ENCODE measurements at places on chromosomes 1 and 21.

- DNase-seq, result no peak
Observed at GRCh38 chr1:230772457-230773395, 25.5 kb downstream of the CAPN9 start.

DNA sequence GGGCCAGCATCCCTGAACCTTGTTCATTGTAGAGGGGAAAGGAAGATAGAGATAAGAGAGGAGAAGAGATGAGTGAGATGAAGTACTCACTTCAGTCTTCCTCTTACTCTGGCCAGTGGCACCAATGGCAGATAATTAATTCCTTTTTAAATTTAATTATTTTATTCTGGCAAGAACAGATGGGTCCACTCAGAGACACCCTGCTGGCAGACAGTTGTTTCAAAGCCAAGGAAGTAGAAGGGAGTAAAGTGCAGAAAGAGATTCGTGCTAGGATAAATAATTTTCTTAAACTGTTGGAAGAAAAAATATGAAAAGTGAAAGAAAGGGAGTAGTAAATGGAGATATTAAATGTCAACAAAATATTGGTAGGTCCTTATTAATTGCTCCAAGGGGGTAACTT is 7.7 kb upstream of the GJA5 start:
- DNase-seq, result no peak

DNA sequence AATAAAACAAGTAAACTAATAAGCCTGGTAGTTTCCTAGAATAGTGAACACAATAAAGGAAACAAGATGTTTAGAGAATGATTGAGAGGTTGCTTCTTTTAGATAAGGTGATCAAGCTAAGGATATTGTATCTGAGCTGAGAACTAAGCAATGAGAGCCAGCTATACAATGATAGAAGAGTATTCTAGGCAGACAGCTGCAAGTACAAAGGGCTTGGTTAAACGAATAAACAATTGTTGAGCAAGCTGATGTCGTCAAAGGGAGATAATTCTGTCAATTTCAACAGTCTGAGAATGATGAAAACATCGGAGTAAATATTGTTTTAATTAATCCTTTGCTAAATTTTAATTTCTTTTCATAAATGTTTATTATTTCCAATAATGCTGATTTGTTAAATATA is 5.5 kb upstream of the FH start:
- no peak for DNase-seq

- DNase-seq, result no peak
Observed at GRCh38 chr1:2501041-2501819, 25.1 kb downstream of the PLCH2 start.

DNA sequence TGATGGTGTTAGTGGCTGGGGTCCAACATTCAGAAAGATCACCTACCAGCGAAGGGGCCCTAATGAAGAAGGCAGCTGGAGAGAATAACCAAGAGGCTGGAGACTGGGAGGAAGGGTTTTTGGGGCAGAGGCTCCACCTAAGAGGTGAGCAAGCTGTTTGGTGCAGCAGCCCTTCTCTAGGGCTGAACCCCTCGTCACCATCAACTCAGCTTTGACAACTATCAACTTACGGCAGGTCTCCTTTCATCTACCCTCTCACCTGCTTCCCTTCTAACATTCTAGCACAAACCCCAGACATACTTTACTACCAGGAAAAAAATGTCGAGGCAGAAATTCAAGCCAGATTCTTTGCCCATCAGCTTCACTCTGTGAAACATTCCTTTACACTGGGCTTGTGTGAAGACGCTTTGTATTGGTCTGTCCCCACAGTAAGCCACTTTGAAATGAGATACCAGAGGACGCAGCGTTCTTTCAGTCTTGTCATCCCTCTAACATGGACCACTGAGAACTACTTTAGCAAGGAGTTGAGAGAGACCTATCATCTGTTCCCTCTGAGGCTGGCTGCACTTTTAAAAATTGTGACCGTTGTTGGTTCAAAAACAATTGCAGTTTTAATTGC is 84.6 kb downstream of the RAVER2 start:
- DNase-seq, result no peak

DNA sequence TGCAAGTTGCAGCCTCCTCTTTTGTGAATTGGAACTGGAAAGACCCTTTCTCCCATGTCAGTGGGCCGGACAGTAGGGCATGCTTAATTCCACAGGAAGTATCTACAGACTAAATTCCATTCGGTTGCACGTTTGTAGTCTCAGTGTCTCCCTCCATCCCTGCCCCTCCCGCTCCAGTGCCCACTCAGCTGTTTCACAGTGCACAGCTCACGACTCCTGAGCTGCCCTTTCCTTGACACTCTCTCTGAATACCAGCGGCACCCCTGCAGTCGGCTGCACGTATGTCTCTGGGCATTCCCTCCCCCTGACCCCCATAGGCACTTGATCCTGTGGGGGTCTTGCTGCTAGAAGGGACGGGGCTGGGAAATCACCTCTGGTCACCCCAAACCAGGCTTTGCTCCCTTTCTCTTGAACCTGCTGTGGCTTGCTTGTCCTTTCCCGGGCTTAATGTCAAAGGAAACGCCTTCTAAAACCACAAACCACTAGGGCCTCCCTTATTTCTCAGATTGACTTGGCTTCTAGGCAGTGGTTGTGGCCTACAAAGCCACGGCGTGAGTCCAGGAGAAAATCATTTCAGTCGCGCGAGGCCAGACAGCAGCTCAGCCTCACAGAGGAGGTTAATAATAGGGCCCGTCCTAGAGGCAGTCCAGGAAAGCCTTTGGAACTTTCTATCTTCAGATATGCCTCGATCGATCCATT is 365.3 kb upstream of the PROX1 start:
- DNase-seq, result no peak

GRCh38 chr1:37878071-37878470 is 18.7 kb upstream of the MTF1 start:
- DNase-seq, result no peak

DNA sequence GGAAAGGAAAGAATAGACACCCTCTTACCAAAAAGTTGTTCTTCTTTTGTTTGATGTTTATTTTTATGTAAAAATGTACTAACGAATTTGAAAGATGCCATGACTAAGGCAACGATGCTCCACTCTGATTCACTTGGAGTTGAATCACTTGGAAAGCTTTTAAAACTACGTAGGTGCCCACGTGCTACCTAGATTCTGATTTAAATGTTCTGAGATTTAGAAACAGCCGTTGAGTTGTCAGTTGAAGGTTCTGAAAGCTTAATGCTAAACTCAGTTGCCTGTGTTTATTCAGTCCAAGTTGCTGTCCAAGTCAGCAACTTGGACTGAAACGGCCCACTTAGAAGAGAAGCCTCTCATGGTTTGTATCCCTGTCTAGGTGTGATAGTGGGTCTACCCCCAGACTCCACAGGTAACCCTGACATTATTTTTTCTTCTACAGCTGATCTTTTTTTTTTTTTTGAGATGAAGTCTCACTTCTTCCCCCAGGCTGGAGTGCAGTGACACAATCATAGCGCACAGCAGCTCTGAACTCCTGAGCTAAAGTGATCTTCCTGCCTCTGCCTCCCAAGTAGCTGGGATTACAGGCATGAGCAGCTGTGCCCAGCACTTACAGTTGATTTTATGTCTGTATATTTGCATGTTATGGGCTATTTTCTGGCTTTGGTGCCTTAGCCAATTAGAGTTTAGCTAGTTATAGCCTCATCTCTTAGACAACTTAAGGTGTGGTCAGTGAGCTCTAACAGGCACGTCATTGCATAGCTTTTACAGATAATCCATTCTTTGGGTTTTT is 1.4 kb upstream of the VAMP4 start:
- DNase-seq, result no peak

DNA sequence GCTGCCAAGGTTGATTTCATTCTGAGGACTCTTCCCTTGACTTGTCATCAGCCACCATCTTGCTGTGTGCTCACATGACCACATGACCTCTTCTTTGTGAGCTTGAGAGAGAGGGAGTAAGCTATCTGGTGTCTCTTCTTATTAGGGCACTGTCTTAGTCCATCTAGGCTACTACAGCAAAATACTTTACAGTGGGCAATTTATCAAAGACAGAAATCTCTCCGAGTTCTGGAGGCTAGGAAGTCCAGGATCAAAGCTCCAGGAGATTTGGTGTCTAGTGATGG is 11.9 kb upstream of the RPS6KA1 start:
- DNase-seq, result no peak

- no peak for DNase-seq
Observed at GRCh38 chr1:228304766-228305395, 97.0 kb downstream of the OBSCN start.

DNA sequence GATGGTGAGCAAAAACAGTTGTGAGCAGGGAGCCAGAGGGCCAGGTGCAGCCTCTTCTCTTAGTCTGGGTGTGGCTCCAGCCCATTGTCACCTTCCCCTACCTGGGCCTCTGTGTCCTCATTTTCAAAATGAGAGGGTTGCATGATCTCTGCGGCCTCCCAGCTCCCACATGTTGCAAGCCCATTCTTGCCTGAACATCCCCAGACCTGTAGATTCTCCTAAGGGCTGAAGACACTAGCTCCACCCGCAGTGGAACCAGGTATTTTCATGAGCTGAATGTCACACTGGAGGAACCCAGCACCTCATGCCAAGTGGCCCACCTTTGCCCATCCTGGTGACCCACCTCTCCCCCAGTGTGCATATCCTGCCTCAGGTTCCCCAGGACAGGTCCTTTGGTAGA is 12.3 kb downstream of the IKBKE start:
- DNase-seq, result no peak

- DNase-seq, result no peak
Observed at GRCh38 chr1:48530727-48531351, 58.8 kb upstream of the SPATA6 start.

DNA sequence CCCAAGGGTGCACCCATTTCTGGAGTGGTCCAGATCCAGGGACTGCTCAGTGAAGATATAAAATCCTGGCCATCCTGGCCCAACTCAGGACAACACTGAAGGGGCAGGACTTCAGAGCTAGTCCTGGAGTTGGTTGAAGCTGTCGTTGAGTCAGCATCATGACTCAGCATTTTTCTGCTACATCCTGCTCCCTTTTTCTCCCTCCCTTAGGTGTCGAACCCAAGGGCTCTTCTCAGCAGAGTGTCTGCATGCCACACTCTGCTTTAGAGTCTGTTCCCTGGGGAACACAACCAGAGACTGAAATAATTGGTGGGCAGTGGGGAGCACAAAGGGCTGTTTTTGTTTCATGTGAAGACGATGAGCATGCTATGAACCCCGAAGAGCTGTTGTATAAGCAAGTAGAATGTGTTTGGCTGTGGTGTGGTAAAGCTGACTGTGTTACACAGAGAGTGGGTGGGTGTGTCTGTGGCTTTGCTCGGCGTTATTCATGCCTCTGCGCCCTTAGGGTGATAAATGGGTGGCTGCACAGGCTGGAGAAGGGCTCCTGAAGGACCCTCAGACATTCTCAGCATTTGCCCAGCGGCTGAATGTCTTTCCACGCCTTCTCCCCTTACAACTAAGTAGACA is 167.2 kb downstream of the CYYR1 start:
- DNase-seq, result no peak

GRCh38 chr1:190759807-190760206 is 282.1 kb upstream of the BRINP3 start:
- DNase-seq, result no peak

- no peak for DNase-seq
Observed at GRCh38 chr1:226447932-226448665, 40.2 kb upstream of the PARP1 start.

- DNase-seq, result no peak
Observed at GRCh38 chr1:58249737-58250586, 296.6 kb downstream of the OMA1 start.

- DNase-seq, result no peak
Observed at GRCh38 chr1:233217832-233218231, 77.7 kb downstream of the PCNX2 start.

GRCh38 chr1:2627746-2628145 is 5.1 kb downstream of the MMEL1 start:
- no peak for DNase-seq

GRCh38 chr1:223811634-223812101 is 34.1 kb downstream of the TP53BP2 start:
- DNase-seq, result no peak

DNA sequence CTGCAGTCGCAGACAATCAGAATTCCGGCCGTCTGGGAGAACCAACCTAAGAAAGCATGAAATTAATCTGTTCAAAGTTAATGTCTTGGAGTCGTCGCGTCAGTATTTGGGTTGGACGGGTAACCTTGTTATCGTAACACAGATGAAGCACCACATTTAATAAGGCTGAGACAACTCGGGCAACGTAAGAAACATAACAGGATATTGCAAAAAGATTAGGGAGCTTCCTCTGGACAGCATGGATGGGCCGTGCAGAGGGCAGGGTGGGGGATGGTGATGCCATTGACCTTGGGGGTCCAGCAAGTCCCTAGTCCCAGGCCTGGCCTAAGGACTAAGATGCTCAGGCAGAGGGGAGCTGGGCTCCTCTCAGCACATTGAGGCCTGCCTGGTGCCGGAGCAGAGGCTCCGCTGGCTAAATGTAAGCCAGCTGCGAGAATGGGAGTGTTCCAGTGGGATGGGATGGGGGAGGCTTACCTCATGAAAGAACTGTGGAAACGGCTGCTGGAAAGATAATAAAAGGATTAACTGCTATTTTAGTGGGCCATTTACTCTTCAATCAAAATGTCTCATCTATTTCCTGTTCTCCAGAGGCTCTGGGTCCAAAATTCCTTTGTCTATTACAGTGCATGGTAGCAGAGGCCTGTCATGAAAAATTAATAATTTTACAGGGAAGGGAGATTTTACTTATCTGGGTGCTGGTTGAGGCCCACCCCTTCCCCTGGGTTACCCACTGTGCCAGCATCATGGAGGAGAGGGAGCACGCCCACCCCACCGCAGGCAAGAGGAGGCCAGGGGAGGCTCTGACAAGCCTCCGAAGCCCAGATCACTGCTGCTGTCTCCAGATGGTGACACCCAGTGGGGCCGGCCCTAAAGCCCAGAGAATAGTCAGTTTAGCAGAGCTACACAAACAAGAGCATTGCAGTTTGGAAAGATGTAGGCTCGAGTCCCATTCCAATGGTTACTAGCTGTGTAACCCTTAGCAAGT is 131.6 kb downstream of the DMRTB1 start:
- DNase-seq, result no peak

DNA sequence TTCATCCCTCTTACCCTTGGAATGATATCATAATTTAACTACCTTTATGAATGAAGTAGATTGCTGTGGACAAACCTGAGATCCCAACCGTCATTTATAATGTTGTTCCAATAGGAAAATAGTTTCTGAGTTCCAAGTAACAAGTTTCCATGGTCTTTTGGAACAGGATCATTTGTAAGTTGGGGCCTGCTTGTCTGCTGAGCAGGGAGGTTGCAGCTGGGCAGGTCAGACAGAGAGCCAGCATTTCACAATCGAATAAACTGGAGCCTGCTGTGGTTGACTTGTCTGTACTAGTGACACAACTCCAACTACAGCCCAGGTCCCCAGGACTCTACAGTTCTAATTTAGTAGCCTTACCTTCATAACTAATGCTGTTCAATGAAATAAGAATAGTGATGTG is 18.6 kb upstream of the RALGPS2 start:
- no peak for DNase-seq

- DNase-seq, result no peak
Observed at GRCh38 chr1:8746554-8746953, 70.9 kb downstream of the RERE start.

- DNase-seq, result no peak
Observed at GRCh38 chr1:239262538-239262937, 123.8 kb upstream of the CHRM3 start.

DNA sequence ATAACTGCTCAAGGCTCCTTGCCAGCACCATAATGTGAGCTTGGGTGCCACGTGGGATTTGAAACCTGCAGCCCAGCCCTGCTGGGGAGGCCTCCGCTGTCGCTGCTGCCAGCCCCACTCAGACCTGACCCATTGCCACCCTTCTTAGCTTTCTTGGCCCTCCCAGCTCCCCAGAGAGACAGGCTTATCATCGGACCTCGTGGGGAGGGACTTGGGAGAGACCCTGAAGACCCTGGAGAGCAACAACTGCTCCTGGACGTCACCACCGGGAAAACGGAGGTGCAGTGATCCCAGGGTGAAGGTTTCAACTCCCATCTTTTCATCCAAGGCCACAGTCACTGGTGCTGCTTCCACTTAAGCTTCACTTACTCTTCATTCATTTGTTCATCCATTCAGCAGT is 596.1 kb downstream of the PTPRU start:
- DNase-seq, result no peak

Measured in effector memory CD8-positive, alpha-beta T cell (primary cell).